HuH-7.5 (cell line): ENCODE measurements at places on chromosomes 1 and 21.

GRCh38 chr21:42754270-42754933, 101.0 kb downstream of the PDE9A start:
- DNase-seq, result no peak

DNA sequence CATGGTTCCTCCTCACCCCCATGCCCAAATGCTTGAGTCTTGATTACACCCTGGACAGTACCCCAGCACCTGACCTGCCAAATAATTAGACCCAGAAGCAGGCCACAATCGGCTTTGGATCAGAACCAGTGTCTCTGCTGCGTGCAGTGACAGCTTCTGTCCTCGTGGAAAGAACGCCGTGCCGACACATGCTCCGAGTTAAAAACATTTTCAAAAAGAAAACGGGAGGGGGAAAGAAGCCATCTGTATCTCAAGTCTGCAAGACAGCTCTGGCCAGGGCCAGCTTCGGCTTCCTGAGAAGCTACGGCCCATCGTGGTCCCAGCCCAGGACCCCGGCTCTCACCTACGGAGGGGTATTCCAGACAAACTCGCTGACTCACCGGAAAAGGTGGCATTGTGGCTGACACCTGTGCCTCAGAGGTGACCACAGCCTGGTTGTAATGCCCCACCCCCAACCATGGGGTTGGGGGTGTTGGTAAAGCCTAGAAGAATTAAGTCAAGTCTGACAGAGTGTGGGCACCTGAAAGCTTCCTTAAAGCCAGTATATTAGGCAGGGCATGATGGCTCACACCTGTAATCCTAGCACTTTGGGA, 25.8 kb downstream of the SSBP3 start:
- DNase-seq, result no peak

DNA sequence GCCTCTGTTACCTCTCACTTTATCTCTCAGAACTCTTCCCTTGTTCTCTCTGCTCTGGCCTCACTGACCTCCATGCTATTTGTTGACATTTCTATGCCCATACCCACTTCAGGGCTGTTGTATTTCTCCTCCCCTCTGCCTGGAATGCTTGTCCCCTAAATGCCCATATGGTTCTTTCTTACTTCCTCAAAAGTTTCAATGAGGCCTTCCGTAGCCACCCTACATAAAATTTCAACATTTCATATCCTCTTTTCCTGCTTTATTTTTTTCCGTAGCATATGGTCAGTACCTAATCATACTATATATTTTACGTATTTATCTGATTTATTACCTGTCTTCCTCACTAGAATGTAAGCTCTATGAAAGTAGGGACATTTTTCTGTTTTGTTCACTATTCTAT, 47.1 kb upstream of the ZYG11A start:
- no peak for DNase-seq

- DNase-seq, result no peak
Observed at GRCh38 chr1:43443197-43443946, 10.4 kb downstream of the HYI start.

DNA sequence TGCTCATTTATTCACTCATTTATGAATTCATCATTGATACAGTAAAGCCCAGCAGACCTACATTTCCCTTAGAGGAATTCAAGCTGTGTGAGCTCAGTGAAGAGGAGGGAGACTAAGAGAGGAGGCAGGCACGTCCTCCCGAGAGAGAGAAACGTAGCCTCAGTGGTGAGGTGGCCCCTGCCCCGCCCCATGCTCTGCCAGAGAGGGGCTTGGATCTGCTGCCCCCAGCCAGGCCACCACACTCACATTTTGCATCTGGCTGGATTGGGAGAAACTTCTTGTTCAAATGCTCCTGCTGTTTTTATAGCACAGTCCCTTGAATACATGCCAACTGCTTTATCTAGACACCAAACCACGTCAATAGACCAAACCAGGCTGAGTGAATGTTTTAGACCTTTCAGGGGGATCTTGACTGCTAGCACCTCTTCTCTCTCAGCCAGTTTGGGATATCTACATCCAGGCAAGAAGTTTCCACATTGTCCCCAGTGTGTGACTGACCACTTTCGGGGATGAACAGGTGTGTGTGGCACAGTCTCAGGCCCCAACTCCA, 67.7 kb upstream of the AJAP1 start:
- no peak for DNase-seq

DNA sequence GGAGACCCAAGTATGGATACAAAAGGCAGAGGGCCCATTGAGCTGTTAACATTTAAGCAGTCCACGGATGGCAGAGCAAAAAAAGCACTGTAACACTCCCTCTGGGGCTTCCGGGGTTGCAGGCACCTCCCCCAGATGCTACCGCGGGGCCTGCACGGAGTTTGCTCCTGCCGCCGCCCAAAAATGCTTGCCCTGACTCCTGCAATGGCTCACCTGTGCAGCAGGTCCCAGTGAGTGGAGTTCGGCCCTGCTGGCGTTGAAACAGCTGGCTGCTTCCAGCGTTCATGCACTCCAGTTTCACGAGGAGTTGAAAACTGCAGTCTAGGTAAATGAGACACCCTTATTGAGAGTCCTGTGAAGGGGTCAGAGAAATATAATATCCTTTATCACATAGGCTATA, 832.8 kb downstream of the NCAM2 start:
- no peak for DNase-seq

DNA sequence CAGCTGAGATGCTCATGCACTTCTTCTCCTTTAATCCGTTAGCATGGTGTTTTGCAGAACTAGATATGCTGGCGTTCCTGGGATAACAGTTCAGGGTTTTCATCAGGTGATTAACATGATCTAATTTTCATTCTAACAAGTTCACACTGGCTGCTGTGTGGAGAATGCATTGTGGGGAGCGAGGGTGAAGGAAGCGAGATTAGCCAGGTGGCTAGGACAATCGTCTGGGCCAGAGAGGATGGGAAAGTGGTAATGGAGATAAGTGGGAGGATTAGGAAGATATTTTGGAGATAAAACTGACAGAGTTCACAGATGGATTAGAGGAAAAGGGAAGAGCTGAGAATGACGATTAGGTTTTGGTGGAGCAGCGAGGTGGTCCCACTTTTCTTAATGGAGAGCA, 138.1 kb upstream of the MAGI3 start:
- DNase-seq, result no peak

GRCh38 chr1:59232216-59232615, 64.7 kb upstream of the FGGY start:
- DNase-seq, result no peak

DNA sequence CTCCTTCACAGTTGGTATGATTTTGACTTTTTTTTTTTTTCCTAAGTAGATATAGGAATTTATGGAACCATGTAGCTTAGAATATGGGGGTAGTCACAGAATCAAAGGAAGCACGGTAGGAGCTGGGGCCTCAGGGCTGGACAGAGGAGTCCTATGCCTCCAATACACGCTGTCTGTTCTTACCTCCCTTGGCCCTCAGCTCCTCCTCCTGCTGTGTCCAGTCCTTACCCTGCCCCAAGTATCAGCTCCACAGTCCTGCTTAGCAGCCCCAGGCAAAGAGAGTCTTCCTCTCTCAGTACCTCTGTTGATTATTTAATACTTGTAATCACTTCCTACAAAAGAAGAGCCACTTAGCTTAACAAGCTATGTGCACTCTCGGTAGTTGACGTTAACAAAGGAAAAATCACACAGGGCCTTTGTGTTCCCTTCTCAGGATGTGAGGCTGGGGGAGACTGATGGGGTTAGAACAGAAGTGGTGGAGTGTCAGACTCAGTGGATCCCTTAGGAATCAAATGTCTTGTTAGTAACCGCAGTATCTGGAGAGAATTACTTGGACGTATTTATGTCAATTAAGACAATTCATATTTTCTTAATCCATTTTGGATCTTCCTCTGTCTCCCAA, 292.3 kb downstream of the HHAT start:
- no peak for DNase-seq

DNA sequence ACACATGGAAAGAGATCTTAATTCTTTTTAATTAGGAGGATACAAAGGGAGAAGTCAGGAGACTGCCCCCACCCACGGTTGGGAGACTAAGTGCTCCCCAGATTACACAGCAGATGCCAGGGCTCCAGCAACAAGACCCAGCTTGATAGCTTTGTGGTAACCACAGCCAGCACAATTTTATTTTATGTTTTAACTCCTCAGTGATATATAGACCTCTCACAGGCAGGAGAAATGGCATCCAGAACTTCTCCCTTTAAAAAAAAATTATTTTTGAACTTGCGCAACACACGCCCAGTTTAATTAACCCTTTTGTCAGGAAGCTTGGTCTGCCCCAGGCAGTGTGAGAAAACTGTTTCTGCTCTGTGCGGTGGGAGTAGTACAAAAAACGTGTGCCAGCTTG, 62.6 kb upstream of the ACOT11 start:
- no peak for DNase-seq

- no peak for DNase-seq
Observed at GRCh38 chr1:3162322-3162882, 93.4 kb downstream of the PRDM16 start.

DNA sequence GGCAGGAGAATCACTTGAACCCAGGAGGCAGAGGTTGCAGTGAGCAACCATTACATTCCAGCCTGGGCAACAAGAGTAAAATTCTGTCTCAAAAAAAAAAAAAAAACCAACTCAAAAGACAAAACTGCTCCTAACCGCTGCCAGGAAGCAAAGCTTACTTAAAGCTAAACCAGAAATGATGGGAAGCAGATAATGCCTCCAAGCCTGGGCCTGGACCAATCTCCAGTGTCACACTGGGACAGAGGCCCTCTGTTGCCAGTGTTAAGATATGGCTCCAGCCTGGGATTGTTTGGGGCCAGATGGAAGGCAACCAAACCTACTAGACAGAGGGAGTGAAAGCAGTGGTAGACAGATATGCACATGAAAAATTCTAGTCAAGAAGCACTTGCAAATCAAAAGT, 36.9 kb downstream of the NSL1 start:
- no peak for DNase-seq

GRCh38 chr1:199002661-199003060, 363.8 kb downstream of the PTPRC start:
- DNase-seq, result no peak

DNA sequence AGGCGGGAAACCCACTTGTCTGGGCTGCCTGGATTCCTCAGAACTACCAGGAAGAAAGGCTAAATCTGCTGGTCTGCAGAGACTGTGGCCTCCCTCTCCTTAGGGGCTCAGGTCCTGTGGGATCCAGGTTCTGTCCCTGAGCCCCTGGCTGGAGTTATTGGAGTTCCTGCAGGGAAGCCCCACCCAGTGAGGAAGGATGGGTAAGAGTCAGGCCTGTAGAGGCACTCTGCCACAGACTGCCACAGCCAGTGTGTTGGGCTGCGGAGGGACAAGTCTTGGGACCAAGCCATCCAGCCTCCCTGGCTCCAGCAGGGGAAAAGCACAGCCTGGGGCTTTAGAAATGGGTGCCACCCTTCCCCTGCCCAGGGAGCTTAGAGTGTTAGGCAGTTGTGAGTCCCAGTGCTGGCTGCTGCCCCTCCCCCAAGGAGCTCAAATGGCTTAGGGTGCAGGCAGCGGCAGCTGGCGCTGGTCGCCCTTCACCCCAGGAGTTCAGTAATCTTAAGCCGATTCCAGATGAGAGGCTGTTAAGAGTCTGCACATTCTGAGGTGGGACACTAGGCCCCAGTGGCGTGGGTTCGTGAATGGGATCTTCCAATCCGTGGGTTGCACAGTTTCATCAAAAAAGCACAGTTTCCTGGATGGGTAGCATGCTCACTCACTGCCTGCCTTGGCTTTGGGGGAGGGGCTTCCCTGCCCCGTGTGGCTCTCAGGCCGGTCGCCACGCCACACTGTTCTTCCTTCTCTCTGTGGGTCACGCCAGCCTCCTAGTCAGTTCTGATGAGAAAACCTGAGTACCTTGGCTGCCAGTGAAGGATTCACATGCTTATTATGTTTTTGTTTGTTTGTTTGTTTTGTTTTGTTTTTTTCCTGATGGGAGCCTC, 57.6 kb upstream of the FMO3 start:
- no peak for DNase-seq

GRCh38 chr21:31612894-31613785, 46.4 kb upstream of the SOD1 start:
- no peak for DNase-seq

DNA sequence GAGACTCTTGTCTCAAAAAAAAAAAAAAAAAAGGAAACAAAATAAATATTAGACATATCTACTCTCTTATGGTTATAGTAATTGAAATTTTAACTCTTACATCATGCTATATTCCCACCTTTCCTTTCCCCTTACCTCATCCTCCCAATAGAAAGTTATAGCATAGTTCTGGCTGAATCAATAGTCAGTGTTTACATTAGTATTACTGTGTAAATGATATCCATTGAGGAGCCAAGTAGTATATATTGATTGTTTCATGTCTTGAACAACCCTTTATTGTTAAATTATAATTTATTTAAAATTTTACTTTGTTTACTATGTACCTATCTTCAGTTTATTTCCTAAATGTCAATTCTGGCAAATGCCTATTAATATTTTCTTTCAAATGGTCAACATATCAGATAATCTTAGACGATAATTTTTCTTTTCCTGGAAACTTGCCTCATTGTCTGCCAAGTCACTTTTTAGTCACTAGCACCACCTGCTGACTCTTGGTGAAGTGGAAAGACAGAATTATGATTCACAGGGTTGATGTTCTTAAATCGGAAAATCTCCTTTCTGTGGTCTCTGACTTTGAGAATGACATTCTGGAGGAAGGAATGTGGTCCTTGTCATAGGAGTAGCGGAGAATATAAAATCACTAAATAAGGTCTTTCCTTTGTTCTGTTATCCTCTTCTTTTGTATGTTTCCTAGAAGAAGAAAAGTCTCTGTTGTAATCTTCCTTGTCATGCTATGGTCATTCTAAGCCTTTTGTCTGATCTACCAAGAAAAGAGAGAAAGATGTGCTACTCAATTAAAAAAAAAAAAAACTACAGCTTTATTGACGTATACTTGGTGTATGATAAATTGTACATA, 8.6 kb downstream of the HJV start:
- DNase-seq, result no peak

GRCh38 chr1:2936559-2937515, 84.4 kb upstream of the ACTRT2 start:
- no peak for DNase-seq

DNA sequence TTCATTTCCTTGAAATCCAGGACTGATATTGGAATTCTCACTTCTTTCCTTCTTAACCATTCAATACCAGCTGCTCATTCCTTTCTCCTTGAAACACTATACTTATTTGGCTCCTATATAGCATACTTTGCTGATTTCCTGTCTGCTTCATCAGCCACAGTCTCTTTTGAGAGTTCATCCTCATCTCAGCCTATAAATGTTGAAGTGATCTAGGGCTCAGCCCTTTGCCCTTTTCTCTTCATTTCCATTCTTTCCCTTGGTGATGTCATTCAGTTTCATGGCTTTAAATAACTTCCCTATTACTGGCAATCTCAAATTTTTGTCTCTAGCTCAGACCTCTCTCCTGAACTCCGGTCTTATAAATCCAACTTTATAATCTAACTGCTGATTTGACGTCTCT, 24.1 kb upstream of the RABGAP1L start:
- no peak for DNase-seq
